ENCODE measurements at places on chromosomes 3 and 15.

DNA sequence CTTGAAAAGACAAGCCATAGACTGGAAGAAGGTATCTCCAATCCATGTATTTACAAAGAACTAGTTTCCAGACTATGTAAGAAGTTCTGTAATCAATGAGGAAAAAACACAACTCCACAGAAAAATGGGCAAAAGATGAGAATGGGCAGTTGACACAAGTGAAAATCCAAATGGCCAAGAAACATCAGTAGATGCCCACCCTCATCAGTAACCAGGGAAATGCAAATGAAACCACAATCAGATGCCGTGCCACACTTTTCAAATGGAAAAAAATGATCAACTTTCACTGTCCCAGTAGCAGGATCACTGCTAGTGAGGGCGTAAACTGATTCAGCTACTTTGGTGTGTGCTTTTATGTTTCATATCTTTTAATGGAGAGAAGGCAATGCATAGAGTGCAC lies 4.5 kb upstream of the CPEB1 start:
- no peak for DNase-seq
- H3K4me1 ChIP-seq, result peaks cover 11% of the 10 kb centered on the region
- peaks cover 36% of the 10 kb centered on the region for H3K27me3 ChIP-seq
- no peak overlapping the region for H3K27ac ChIP-seq
- no peak overlapping the region for H3K4me3 ChIP-seq

DNA sequence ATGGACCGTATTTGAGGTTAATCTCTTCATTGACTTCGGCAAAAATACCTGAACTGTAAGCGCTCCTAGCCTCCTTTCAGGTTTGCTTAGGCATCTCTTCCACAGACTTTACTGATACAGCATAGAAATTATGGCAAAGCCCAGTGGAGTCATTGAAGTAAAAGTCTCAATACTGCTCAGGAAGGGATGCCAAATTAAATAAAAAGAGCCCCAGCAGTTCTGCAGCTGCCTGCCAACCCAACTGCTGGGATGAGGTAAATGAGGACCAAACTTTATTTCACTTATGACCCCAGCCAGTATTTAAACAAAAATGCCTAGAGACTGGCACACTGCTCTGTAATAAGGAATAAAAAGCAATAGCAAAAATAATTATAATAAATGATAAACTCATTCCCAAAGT lies 65.4 kb downstream of the IQCH start:
- H3K4me1 ChIP-seq, result no peaks in the 10 kb centered on the region
- H3K27me3 ChIP-seq, result no peaks in the 10 kb centered on the region
- DNase-seq, result no peak
- no peak overlapping the region for H3K27ac ChIP-seq
- H3K36me3 ChIP-seq, result no peaks in the 10 kb centered on the region

DNA sequence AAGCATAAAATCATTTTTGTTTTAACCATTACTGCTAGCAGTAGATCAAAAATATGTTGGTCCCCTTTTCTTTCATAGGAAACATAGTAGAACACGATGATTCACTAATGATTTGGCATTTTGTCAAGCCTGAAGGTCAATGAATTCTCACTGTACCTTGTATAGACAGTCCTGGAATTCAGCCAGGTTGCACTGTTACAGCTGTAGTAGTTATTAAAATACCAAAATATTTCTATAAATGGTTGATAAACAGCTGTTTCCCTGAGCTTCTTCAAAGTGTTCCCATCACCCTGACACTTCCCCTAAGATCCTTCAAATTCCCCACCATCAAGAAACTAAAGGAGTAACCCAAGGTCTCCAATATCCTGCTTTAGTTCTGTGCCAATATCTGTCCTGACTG lies 200.9 kb downstream of the ATP8B4 start:
- no peaks in the 10 kb centered on the region for H3K27me3 ChIP-seq
- H3K27ac ChIP-seq, result no peak overlapping the region
- no peaks in the 10 kb centered on the region for H3K36me3 ChIP-seq
- DNase-seq, result no peak

- no peak overlapping the region for H3K27ac ChIP-seq
- no peaks in the 10 kb centered on the region for H3K36me3 ChIP-seq
- DNase-seq, result no peak
- no peaks in the 10 kb centered on the region for H3K27me3 ChIP-seq
- H3K4me3 ChIP-seq, result no peak overlapping the region
Observed at GRCh38 chr3:65398953-65399352, 639.8 kb downstream of the MAGI1 start.

GRCh38 chr3:132232231-132232792 lies 84.9 kb upstream of the ACP3 start:
- H3K27ac ChIP-seq, result no peak overlapping the region
- no peaks in the 10 kb centered on the region for H3K36me3 ChIP-seq
- H3K4me1 ChIP-seq, result no peaks in the 10 kb centered on the region
- H3K27me3 ChIP-seq, result no peaks in the 10 kb centered on the region

GRCh38 chr3:4591669-4592068 lies 98.5 kb downstream of the ITPR1 start:
- H3K36me3 ChIP-seq, result no peaks in the 10 kb centered on the region
- DNase-seq, result no peak
- H3K27me3 ChIP-seq, result no peaks in the 10 kb centered on the region

DNA sequence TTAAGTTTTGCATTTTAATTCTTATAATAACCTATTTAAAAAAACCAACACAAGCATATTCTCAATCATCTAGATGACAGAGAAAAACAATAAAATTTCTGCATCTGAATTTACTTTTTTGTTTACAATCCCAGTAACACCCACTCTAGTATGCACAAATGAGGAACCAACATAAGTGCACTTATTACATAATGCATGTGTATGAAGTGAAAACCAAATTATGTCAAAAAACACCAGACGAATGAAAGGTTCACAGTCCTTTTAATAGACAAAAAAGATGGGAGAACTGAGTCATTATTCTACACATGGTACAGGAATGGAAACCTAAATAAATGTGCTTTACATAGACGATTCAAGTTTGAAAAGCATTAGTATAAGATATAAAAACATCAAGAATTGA lies 91.7 kb downstream of the NR1I2 start:
- DNase-seq, result no peak
- H3K27ac ChIP-seq, result no peak overlapping the region
- no peaks in the 10 kb centered on the region for H3K27me3 ChIP-seq
- no peaks in the 10 kb centered on the region for H3K4me1 ChIP-seq

All from CD4-positive, alpha-beta T cell (primary cell).